ENCODE measurements at places on chromosomes 6 and 20.

DNA sequence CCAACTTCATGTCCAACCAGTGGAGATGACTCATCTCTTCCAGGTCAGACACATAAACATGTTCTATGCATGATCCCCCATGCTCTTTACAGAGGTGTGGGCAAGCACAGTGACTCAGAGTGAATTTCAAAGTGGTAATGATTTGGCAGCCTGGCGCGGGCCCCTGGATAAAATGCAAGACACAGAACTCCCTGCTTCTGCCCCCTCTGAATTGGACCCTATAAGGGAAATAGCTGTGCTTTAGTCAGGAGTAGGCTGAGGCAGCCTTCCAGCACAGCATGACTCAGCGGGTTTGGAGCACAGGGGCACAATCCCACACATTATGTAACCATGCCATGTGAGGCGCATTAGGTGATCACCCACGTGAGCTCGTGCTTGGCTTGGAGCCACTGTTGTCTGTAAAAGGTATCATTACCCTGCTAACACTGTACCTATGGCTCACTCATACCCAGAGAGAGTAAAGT, 127.4 kb downstream of the C6orf118 start:
- peak; percentile 83 for DNase-seq

DNA sequence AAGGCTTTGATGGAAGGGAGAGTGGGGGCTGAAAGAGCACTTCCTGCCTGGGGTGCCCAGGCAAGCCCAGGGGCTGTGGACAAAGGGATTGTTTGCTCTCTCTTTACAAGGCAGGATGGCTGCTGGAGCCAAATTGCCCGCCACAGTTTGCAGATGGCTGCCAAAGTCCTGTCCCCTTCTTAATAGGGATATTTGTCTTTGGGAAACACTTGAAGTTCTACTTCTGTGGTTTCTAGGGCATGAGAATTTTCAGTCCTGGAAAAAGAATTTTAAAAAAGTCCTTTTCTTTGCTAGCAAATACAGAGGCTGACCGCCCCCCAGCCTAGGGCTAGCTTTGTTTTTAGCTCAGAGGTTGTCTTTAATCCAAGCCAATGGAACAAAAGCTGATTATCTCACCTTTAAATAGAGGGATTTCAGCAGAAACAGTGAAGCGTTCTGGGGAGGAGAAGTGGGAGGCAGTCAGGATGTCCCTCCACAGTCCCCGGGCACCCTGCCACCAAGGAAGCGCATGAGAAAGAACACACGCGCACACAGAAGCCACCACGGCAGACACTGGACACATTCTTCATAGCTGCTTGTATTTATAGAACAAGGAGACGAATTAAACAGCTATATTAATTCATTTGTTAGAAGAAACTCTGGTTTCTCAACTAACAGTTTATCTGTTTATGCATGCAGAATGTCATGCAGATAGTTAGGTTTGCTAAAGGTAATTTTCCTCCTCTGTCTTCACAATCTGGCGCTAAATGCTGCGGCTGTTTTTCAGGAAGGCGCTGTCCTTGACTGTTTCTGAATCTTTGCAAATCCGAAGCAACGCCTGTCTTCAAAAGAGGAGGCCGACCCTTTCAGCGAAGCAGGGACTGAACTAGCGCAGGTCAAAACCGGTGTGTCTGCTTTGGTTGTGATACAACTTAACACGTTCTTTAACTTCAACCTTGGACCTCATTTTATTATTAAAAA, 736.9 kb downstream of the QKI start:
- DNase-seq: no peak

GRCh38 chr6:44735630-44735963, 348.1 kb downstream of the CDC5L start:
- DNase-seq: peak; percentile 15

DNA sequence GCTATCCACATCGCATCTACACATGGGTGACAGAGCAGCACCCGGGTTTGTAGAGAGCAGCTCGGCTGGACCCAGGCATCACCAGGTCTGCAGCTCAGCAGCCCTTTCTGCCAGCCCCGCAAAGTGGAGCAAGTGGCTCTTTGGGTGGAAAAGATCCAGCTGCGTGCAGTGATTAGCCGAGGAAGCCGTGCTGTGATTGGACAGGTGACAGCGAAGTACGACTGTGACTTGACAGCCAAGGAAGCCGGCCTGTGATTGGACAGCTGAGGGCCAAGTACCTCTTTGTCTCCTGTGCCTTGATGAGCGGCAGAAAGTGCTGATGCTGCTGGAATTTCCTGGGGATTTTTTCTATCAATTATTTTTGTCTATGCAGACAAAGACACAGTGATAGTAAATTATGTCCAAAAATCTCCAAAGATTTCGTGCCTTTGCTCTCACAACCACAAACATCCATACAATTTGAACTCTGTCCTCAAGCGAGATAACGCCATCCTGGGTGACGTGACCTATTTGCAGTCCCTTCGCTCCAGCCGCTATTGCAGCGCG, 62.3 kb upstream of the GPR31 start:
- DNase-seq: no peak

GRCh38 chr20:19692685-19693119, 65.4 kb upstream of the RIN2 start:
- DNase-seq: peak; percentile 52

DNA sequence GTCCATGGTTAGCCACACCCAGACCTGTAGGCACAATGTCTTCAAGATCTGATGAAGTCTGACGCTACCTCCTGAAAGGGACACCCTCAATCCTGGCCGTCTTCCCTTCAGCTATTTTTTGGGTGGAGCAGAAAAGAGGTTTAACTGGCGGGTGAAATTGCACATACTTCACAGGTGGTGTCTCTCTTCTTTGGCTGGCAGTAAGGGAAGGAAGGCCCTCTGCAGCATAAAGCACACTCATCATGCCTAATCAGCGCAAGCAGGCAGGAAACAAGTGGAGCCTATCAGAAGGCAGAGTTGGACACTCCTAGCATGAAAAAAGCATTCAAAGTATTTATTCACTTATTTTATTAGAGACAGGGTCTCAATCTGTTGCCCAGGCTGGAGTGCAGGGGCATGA, 32.9 kb downstream of the PNLDC1 start:
- DNase-seq: no peak

GRCh38 chr20:64101731-64102621, 5.4 kb downstream of the NPBWR2 start:
- DNase-seq: no peak

DNA sequence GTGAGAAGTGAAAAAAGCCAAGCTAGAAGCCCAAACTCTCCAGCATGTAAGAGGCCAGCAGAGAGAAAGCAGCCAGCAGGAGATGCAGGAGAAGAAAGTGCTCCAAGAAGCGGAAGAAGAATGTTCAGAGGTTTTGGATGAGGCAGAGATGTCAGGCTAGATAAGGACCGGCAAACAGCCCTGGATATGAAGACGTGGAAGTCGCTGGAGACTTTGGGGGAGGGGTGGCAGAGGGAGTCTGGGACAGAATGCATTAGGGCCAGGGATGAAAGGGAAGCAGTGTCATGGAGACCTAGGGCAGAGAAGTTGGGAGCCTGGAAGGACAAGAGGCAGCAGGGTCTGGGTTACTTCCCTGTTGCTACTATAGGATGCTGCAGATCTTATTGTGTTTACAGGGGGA, 5.3 kb upstream of the SCUBE3 start:
- DNase-seq: no peak

DNA sequence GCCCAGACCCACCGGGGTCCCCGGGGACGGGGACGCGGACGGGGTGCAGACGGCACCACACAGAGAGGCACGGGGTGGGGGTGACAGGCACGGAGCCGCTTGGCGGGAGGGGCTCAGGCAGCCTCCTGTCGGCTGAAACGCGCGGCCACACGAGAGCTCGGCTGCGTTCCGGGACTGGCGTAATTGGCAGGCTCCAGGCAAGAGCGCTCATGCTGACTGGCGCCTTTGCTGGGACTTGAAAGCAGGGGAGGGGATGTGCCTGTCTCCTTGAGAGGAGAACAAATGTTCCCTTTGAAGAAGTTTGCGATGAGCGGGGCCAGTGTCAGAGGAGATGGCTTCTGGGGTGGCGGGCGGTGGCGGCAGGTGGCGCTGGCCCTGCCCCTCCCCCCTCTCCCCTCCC, 25.8 kb downstream of the BHLHE23 start:
- DNase-seq: no peak

- no peak for DNase-seq
Measured at GRCh38 chr6:64694356-64694755, 1012.7 kb downstream of the EYS start.

GRCh38 chr6:144725736-144726522, 440.8 kb downstream of the UTRN start:
- no peak for DNase-seq

GRCh38 chr20:17679941-17680835, 1.9 kb downstream of the RRBP1 start:
- DNase-seq: peak; percentile 80

GRCh38 chr6:10961837-10962236, 75.0 kb downstream of the SYCP2L start:
- DNase-seq: no peak

DNA sequence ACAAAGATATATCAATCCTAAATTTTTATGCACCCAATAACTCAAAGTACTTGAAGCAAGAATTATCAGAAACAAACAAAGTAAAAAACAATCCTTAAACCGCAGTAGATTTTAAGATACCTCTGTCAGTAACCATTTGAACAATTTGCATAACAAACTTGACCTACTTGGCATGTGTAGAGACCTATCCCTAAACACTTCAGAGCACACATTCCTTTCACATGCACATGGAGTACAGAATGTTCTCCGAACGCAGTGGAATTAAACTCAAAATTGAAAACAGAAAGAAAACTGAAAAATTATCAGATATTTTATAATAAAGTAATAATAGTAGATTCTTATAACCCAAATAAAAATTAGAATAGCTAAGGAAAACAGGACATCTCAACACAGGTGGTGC, 162.6 kb upstream of the THBS2 start:
- no peak for DNase-seq

DNA sequence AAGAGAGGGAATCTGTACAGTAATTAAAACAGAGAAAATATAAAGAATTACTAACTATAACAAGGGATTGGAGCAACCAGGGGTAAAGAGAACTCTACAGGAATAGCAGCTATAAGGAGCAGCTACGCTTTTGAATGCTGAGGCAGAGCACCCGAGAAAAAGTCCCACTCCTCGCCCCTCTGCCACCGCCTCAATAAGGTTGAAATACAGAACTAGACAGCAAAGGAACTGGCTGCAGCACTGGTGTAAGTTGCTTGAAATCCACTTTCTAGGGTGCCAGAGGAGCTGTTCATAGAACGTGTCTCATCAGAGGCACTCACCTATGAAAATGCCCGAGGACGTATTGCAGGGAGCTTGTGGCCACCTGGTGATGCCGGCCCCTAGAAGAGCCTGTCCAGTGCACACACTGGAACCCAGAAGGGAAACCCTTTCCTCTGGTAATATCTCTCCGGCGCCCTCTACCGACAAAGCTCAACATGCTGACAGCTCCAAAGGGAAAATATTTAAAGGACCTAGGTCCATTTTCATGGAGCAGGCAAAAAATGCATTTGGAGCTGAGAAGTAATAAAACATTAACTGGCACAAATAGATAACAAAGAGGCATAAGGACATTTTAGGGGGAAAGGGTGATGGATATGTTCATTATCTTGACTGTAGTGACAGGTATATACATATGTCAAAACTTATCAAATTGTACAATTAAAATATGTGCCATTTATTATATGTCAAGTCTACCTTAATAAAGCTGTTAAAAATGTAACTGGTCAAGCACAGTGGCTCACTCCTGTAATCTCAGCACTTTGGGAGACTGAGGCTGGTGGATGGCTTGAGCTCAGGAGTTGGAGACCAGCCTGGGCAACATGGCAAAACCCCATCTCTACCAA, 137.4 kb upstream of the HDAC2 start:
- DNase-seq: peak; percentile 84

GRCh38 chr6:31478186-31478950, 19.6 kb upstream of the MICB start:
- DNase-seq: no peak

GRCh38 chr20:18360635-18361034, 72.3 kb downstream of the ZNF133 start:
- DNase-seq: no peak

DNA sequence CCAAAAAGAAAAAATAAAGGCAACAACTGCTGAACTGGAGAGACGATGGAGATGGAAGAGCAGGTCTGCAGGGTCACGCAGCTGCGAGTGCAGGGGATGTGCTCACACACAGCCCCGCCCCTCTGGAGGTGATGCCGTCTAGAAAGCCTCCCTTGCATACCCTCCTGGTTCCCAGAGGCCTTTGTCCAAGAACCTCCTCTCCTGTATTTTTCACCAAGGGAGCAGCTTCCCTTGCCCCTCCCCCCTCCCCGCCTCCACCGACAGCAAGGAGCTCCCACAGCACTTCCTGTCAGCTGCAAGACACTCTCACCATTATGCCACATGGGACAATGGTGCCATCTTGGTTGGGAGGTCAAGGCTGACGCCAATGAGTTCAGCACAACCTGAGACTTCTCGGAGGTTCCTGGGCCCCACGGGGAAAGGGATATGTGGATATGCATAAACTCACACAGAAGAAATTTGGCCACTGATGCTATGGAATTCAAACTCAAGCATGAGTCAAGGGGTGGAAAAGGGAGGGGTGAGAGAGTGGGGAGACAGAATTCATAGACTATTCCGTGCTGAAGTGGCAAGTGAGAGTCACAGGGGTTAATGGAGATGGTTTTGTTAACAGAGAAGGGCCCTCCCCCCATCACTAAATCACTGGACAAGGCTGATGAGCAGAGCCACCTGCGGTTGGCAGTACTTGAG, 132.9 kb downstream of the SCML4 start:
- DNase-seq: peak; percentile 99

- peak; percentile 89 for DNase-seq
Measured at GRCh38 chr20:10922941-10923340, 249.1 kb upstream of the JAG1 start.

- no peak for DNase-seq
Measured at GRCh38 chr6:163008186-163008585, 280.4 kb downstream of the PACRG start.

GRCh38 chr20:33391722-33392415, 9.4 kb downstream of the CDK5RAP1 start:
- peak; percentile 67 for DNase-seq

- peak; percentile 95 for DNase-seq
Measured at GRCh38 chr20:9051508-9051907, 17.4 kb upstream of the PLCB4 start.

GRCh38 chr6:25788305-25788922, 33.9 kb downstream of the SLC17A4 start:
- DNase-seq: peak; percentile 71

- no peak for DNase-seq
Measured at GRCh38 chr6:119482850-119483285, 133.3 kb upstream of the MAN1A1 start.

- no peak for DNase-seq
Measured at GRCh38 chr6:53641348-53641747, 24.2 kb downstream of the KLHL31 start.

GRCh38 chr6:72464246-72464645, 157.6 kb upstream of the KCNQ5 start:
- DNase-seq: no peak

- no peak for DNase-seq
Measured at GRCh38 chr6:3195695-3196497, 31.6 kb downstream of the TUBB2B start.

DNA sequence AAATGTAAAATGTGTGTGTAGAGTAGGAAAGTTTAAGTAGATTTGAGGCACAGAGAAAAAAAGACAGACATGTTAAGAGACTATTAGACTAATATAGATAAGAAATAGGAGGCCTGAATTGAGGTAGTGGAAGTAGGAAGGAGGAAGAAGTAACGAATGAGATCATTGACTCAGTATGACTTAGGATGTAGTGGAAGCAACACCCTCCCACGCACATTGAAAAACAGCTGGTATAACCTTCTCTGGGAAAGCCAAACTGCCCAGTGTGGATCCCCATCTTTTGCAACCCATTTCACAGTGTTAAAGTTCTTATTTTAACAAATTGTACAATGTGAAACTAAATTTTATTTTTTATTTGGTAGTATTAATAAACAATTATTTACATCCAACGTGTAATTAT, 89.1 kb downstream of the GRIK2 start:
- DNase-seq: no peak

- DNase-seq: no peak
Measured at GRCh38 chr20:56155625-56156024, 92.9 kb upstream of the MC3R start.
